Forelimb muscle (tissue), 1 donor: ENCODE measurements at places on chromosomes 11 and 22. TPM values are rescaled to one million over a fixed set of nuclear protein-coding genes. Genes with fewer than 3 reads are reported as not detected.

OR56A1 gene
- not detected for polyA plus RNA-seq

DEFB131B gene
- not detected for polyA plus RNA-seq

BEST1 gene
- polyA plus RNA-seq: 2.5 TPM

KDM2A gene
- polyA plus RNA-seq: 51.6 TPM

ISX gene
- polyA plus RNA-seq: not detected

BTG4 gene
- polyA plus RNA-seq: not detected

MUC5AC gene
- polyA plus RNA-seq: not detected

SCGB1D4 gene
- not detected for polyA plus RNA-seq

OR8G5 gene
- not detected for polyA plus RNA-seq

TMPRSS13 gene
- 0.19 TPM for polyA plus RNA-seq

GRAMD1B gene
- 9.5 TPM for polyA plus RNA-seq

KCNJ11 gene
- 19.3 TPM for polyA plus RNA-seq

MAPK8IP2 gene
- 0.51 TPM for polyA plus RNA-seq

SCN4B gene
- 4.7 TPM for polyA plus RNA-seq

RAPSN gene
- 93.1 TPM for polyA plus RNA-seq

ZBTB16 gene
- polyA plus RNA-seq: 5.3 TPM

GRAP2 gene
- polyA plus RNA-seq: 0.61 TPM

GGT5 gene
- 10.8 TPM for polyA plus RNA-seq

GRM5 gene
- polyA plus RNA-seq: not detected

OR5L1 gene
- polyA plus RNA-seq: not detected

FXYD6 gene
- polyA plus RNA-seq: 192 TPM

ASCL2 gene
- polyA plus RNA-seq: 0.10 TPM

PATE4 gene
- polyA plus RNA-seq: not detected

TMEM151A gene
- polyA plus RNA-seq: not detected

PDGFD gene
- polyA plus RNA-seq: 16.5 TPM

PARVG gene
- polyA plus RNA-seq: 3.4 TPM

MED17 gene
- 19.8 TPM for polyA plus RNA-seq

EFCAB6 gene
- 0.76 TPM for polyA plus RNA-seq

SORL1 gene
- 1.9 TPM for polyA plus RNA-seq

CAPN5 gene
- polyA plus RNA-seq: 10.5 TPM

PRAME gene
- not detected for polyA plus RNA-seq

FAM118B gene
- polyA plus RNA-seq: 19.8 TPM

ART5 gene
- 4.3 TPM for polyA plus RNA-seq

OR8D4 gene
- polyA plus RNA-seq: 0.06 TPM

GDPD4 gene
- polyA plus RNA-seq: 0.09 TPM

EHF gene
- polyA plus RNA-seq: not detected

ALDH3B1 gene
- polyA plus RNA-seq: 11.8 TPM

C1QTNF5 gene
- 23.2 TPM for polyA plus RNA-seq

UBQLNL gene
- 0.18 TPM for polyA plus RNA-seq

OR4A5 gene
- polyA plus RNA-seq: not detected

PANX2 gene
- polyA plus RNA-seq: 0.18 TPM

SPDYC gene
- not detected for polyA plus RNA-seq

C22orf31 gene
- 1.8 TPM for polyA plus RNA-seq

MYRF gene
- 0.94 TPM for polyA plus RNA-seq

C11orf52 gene
- 3.1 TPM for polyA plus RNA-seq
